Dorsolateral prefrontal cortex (tissue), 122 donors: ENCODE measurements at places on chromosomes 4 and X. TPM values are rescaled to one million over a fixed set of nuclear protein-coding genes. Genes with fewer than 3 reads are reported as not detected.

The TXLNG gene
- 16.1 TPM for total RNA-seq

The GATA1 gene
- not detected for total RNA-seq

The KLB gene
- total RNA-seq: 0.16 TPM

The GAGE12F gene
- total RNA-seq: not detected

The PABPC1L2A gene
- 19.8 TPM for total RNA-seq

The IGFBP7 gene
- total RNA-seq: 84.8 TPM

The GAGE2A gene
- not detected for total RNA-seq

The SSX2 gene
- not detected for total RNA-seq

The L1CAM gene
- total RNA-seq: 184 TPM

The TSPAN6 gene
- total RNA-seq: 10.0 TPM

The SPP1 gene
- total RNA-seq: 700 TPM

The DIPK2B gene
- total RNA-seq: 11.5 TPM

The RASL11B gene
- total RNA-seq: 15.7 TPM

The GSX2 gene
- total RNA-seq: 1.5 TPM

The NR3C2 gene
- total RNA-seq: 73.6 TPM

The SSX2B gene
- total RNA-seq: not detected
